Activated naive CD4-positive, alpha-beta T cell treated with Interleukin-2 at 50 U/mL for 16 hours (primary cell): ENCODE measurements at places on chromosomes 7 and 10.
A peak's percentile ranks its signal among the peaks of the same experiment; 100 is the strongest.

- no peak for DNase-seq
Observed at GRCh38 chr10:86690231-86690630, 21.9 kb downstream of the LDB3 start.

DNA sequence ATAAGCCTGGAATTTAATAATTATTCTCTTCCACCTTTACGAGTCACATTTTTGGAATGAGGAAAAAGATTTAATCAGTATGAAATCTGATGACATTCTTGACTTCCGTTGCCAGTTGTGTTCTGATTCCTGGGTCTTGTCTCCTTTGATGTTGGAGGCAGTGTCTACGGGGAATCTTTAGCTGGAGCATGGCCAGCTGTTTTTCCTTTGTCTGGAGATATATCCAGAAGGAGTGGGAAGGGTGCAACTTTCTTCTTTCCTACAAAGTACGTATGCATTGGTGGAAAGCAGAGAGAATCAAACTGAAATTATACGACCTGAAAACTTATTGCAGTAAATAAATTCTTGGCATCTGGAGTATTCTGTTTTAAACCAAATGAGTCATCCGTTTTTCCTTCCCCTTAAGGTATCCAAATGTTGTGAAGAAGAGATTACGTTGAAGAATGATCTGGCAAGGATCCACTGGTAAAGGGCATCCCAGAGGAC, 6.9 kb upstream of the GNG11 start:
- DNase-seq = no peak

GRCh38 chr10:80739328-80739727, 201.6 kb downstream of the SH2D4B start:
- no peak for DNase-seq

DNA sequence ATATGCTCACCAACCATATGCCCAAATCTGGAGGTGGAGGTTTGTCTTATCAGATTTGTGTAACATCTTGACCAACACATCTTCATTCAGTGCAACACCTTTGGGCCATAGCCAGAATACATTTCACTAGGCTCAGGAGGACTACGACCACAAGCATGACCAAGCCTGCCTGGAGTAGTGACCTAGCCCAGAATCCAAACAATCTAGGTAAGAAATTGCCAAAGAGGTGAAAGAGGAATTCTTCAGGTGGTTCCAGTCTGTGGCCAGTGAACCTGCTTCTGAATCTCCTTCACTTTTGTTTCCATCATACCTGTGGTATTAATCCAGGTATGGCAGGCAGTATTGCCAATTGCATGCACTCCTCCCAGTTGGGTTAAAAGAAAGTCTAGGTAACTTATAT, 112.8 kb upstream of the RAB18 start:
- no peak for DNase-seq

DNA sequence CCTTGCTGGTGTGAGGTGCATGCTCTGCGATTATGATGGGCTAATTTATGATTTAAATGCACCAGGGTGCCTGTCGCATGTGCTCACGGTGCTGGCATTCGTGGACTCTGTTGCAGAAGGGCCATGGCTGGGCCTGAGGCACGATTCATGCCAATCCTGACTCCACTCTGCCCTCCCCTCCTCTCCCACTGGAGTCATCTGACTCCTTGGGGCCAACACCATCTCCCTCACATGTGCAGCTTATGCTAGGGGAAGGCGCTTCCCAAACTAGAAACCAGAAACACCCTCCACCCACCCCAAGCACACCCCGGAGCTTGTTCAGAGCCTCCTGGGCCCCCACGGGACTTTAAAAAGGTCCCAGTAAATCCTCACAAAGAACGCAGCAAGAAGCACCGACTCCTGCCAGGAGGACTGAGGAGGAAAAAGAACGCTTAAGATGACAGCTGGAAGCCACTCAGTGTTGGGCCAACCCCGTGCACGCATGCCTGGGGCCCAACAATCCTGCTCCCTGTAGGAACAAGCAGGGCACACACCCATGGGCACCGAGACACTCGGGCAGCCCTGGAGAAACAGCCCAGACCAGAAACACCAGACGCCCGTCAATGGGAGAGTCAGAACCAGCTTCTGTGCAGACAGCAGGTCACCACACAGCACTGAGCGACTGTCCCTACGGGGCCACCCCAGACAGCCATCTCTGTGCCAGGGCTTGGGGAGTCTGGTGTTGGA, 14.1 kb downstream of the BRI3 start:
- DNase-seq = no peak

DNA sequence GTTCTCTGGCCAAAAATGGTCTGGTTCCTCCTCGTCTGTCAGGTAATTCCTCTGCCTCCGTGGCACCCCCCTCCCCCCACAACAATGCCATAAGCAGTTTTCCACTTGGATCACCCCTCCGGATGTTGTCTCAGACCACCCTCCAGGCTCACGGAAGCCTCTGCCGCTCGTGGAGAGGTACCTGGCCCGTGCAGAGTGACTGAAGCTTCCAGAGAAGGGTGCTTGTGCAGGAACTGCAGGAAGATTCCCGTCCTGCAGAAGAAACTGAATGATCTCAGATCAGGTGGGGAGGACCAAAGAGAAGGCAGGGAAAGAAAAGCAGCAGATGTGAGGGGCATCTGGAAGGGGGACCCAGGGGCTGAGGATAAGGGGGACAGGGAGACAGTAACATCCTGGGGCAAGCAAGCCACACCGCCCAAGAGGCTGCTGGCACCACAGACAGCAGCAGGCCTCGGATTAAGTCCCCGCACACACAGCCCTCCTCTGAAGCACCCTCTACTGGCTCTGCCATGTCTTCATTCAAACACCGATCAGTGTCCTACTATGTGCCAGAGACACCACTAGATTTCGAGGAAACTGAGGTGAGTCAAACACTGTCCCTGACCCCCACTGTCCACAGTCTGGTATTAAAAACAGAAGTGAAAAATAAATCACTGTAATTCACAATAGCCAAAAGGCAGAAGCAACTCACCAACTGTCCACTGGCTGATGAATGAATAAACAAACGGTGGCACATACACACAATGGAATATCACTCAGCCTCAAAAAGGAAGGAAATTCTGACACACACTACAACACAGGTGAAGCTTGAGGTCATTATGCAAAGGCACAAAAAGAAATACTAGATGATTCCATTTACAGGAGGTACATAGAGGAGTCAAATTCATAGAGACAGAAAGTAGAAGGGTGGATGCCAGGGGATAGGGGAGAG, 26.4 kb downstream of the KIAA1549 start:
- DNase-seq = no peak

GRCh38 chr10:102311025-102311420, 65.7 kb downstream of the GBF1 start:
- DNase-seq = no peak

GRCh38 chr7:3092468-3092867, 48.8 kb upstream of the CARD11 start:
- DNase-seq = peak; percentile 66
